ENCODE measurements at places on chromosomes 16 and 17.

GRCh38 chr16:31114468-31114867, 3.0 kb upstream of the KAT8 start:
- no peak for DNase-seq

GRCh38 chr16:15636392-15636873, 6.5 kb downstream of the MARF1 start:
- no peak for DNase-seq

DNA sequence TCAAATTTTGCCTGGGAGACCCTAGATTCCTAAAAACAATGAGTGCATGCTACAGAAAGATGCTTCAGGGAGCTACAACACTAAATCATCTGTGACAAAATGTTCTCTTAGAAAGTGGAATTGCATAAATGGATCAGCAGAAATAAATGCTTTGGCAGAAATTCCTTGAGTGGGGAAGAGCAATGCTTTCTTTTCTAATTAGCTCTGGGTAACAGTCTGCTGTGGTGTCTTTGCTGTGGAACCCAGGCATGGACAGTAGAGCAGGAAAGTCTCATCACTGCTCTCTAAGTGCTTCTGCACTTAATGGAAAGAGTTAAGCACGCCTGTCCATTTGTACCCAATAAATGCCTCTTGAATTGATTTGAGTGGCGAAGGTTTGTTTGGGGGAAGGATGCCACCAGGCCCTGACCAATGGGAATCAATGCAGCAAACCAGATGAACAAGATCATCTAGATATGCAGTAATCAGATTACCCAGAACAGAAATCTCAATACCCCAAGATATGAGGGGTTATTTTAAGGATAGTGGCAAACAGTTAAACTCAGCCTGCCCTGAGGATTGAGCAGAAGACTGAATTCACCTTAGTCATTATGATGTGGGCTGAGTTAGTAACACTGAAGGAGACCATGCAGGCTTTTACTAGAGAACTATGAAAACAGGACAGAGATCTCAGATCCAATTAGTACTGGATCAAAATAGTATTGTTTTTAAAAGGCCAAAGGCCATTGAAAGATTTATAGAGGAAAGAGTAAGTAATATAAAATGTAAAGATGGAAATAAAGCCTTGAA, 13.6 kb downstream of the HLF start:
- DNase-seq: no peak

GRCh38 chr17:28225271-28225670, 93.7 kb upstream of the TMEM97 start:
- peak; percentile 31 for DNase-seq

GRCh38 chr16:73329358-73330286, 281.7 kb upstream of the ZFHX3 start:
- DNase-seq: no peak

DNA sequence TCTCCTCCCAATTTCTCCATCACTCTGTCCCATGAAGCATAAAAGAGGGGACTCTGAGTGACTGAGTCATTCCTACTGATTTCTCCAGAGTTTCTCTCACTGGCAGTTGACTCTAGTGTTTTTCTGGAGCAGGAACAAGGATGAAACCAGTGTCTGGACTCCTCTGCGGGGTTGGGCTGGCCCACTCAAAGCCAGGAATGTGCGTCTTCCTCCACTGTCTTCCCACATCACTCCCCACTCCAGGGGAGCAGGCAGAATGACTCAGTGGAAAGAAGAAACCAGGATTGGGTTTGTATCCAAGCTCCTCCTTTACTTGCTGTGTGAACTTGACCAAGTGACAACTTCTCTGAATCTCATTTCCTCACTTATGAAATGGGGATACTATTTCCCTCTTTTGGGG, 497.5 kb upstream of the SALL1 start:
- DNase-seq: no peak

DNA sequence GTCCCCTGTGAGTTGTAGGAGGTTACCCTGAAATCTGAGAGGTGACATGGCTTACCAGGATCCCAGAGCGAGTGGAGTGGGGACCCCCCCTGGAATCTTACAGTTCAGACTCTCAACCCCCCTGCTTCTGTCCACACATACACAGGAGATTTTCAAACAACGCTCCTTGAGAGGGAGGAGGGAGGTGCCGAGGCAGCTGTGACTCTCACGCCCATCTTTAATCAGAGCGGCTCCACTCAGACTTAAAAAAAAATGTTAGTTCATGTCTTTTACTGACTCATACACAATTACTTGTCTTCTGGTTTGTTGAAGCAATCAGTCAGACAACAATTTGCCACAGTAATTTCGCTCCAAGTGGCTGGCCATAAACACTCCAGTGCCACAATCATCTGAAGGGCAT, 15.4 kb upstream of the TMEM220 start:
- no peak for DNase-seq

DNA sequence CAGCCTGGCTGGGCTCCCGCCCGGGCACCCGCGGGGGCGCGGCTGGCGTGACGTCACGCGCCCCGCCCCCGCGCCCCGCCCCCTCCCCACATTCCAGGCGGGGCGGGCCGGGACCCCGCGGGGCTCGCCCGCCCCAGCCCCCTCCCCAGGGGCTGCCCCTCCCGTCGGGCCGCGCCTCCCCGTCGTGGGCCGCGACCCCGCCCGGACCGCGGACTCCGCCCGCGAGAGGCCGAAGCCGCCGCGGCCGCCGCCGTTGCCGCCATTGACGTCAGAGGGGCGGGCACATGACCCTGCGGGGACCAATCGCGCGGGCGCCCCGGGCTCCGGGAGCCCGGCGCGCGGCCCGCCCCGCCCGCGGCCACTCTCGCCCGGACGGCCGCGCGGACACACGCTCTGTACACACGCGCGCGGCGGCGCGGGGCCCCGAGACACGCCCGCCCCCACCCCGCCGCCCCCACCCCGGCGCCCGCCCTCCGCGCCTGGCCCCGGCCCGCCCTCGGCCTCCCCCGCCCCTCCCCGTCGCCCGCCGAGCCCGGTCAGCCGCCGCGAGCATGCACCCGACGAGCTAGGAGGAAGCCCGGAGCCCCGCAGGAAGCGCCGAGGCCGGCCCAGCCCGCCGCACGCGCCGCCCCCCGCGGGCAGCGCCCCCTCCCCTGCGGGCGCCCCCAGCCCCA, at the start of gene CMIP:
TSS of gene CMIP (plus strand) at position 361 of the 674 bp plus-strand sequence.
- peak; percentile 82 for DNase-seq

GRCh38 chr16:12543700-12544476, 259.8 kb downstream of the CPPED1 start:
- no peak for DNase-seq

DNA sequence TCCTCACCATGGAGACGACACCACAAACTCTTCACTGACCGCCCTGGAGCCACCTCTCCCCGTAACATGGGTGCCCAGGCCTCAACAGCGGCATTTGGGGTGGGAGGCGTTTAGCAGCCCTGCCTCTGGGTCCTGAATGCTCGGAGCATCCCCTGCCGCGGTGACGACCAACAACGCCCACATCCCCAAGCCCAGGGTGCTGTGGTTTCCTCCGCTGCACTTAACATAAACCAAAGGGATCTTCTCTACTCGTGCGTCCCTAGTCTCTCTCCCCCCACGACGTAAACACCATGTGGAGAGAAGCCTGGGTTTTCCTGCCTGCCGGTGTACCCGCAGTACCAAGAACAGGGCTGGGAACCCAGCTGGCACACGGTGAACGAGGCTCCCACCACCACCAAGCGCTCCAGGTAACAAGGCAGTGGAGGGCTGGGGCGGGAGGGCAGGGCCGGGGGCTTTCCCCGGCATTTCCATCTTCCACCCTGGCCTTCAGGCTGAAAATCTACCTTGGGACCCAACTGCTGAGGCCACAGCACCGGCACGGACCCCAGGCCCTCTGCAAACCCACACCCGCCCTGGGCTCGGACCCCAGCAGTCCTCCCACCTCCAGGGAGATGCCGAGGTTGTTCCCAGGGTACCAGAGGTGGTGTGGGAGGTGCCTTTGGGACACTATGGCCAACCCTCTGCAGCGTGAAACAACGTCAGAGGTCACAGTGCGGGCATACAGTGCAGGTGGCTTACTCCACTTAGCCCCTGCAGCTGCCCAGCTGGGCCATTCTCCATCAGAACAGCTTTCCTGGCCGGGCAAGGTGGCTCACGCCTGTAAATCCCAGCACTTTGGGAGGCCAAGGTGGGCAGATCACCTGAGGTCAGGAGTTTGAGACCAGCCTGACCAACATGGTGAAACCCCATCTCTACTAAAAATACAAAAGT, 54.3 kb downstream of the TIMM22 start:
- DNase-seq: no peak

DNA sequence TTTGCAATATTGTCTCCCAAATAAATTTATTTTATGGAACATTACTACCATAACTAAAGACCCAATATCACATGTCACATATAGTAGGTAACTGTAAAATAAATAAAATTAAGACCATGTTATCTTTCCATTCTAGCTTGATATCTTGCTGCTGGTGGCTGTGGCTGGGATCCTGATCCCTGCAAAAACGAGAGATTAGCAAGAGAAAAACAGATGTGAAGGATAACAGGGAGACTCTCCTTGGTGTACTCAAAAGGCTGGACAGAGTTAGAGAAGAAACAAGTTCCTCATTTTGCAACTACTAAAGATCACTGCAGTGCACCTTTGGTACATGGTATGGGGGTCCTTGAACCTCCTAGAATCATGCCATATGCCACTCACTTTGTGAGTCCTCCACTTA, 49.7 kb downstream of the ARHGAP27 start:
- no peak for DNase-seq

DNA sequence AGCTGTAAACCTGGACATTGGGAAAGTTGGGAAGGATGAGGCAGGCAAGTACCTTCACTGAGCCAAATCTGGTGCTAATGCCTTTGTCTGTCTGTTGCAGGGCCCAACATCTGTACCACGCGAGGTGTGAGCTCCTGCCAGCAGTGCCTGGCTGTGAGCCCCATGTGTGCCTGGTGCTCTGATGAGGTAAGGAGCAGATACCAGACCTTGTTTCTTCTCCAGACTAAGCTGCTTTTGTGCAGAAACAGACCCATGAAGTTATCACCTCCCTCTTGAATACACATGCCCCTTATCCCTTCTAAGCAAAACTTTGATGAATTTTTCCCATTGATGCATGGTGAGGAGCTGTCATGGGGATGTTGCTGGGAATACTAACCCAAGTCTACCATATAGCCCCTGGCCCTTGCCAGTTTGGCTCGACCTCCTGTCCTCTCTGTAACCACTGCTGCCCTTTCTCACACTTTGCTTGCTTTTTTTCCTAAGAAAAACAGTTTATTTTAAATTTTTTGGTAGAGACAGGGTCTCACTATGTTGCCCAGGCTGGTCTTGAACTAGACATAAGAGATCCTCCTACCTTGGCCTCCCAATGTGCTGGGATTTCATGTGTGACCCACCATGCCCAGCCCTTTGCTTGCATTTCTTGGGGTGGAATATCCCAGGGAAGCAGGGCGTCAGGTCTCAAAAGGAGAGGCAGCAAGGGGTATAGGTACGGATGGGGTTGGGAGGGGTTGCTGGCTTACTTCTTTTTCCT, 20.9 kb downstream of the ITGB3 start:
- DNase-seq: no peak

DNA sequence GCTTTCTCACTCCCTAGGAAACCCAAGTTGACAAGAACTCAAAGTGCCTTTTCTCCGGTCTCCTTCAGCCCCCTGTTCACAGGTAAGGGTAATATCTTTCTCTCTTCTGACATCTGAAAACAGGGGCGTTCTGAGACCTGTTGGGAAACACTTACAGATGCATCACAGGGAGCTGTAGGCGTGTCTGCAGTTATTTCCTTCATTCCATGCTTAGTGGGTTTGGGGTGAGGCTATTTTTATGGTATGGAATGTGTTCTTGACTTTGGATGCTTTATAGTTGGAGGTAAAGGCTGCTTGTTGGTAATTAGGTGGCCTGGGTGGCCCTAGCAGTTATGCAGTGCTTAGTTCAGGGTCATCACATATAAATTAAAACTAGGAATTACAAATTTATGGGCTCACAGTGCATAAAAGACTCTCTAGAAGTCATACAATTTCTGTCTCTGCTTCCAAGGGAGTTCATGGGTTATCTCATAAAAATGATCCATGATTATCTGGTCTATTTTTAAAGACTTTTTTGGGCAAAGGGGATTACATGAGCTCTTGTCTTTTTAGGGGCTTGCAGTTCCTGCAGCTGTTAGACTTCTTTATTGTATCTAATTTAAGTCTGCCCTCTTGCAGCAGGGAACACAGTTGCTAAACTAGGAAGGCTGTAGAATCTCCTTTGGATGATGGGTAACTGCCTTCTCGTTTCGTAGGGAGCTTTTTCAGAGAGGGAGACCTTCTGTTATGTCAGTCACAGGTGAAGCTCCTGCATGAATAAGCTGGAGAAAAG, 10.2 kb downstream of the SOCS7 start:
- no peak for DNase-seq

- DNase-seq: no peak
Measured at GRCh38 chr17:57512258-57512657, 232.8 kb downstream of the CCDC182 start.

DNA sequence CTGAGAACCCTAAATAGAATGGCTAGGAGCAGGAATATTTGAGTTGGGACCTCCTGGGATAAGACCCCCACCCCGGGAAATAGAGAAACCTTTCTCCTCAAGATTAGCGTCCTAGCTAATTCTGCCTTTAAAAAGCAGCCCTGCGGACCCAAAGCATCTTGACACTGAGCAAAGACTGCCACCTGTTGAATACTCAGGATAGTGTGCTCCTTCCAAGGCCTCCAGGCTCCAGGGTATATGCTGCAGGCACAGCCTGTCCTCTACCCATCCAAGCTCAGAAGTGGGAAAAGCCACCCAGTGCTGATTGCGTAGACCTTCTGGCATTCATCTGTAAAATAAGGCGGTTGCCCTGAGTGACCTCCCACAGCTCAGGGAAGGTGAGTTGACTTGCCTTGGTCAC, 456.2 kb upstream of the DYNLRB2 start:
- DNase-seq: peak; percentile 61

DNA sequence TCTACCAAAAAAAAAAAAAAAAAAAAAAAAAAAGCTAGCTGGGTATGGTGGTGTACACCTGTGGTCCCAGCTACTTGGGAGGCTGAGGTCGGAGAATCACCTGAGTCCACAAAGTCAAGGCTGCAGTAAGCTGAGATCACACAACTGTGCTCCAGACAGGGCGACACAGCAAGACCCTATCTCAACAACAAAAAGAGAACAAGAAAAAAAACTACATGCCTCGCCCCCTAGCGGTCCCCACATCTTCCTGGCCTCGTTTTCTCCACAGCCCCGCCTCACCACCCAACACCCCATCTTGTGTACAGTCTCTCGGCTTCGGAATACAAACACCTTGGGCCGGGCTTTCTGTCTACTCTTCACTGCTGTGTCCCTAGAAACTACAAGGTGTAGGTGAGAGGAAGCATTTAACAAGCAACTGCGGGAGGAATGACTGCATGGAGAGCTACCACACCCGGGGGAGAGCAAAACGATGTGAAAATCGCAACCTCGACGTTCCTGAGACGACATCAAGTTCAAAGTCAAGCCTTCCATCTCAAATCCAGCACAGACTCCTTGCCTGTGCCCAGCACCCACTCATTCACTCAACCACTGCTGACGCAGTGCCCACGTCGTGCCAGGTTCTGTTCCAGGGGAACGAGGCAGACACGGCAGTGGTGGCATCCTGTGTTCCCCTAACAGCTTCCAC, 9.0 kb downstream of the NTAN1 start:
- DNase-seq: no peak
